Central memory CD4-positive, alpha-beta T cell (primary cell): ENCODE measurements at places on chromosomes 13 and 19.

DNA sequence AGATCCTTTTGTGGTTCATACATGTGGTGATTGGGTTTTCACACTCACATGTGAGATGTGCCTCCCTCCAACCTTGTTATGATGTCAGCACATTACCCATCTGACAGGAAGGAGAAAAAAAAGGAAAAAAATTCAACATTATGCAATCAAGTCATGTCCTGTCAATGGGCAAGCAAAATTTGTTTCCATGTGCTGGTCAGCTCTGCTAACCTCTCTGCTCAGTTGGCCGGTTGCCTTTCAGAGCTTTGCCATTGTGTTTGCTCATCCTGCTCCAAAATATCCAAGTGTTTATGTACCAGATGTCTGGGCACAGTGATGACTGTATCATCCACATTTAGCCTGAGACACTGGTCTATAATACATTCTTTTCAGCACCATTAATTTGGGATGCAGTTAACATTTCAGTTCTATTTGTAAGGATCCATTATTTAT lies 27.0 kb upstream of the METTL21C start:
- no peak for DNase-seq

DNA sequence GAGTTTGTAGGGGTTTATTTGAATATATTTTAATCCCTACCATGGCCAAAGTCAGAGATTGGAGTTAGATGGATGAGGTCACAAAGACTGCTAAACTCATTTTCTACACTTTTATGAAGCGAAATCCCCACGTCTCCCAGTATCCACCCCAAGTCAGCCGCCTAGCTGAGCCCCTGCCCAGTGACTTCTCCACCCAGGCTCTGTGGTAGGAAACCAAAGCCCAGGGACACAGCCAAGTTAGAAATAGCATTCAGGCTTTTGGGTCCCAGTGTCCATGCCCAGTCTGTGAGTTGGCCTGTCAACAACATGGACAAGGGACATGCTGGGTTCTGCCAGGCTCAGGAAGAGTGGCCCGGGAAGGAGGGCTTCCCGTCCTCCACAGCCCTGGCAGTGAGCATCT lies 474.0 kb downstream of the FOXO1 start:
- no peak for DNase-seq

GRCh38 chr19:8085598-8086408 lies 33.2 kb downstream of the CCL25 start:
- DNase-seq: no peak

- DNase-seq: no peak
Observed at GRCh38 chr13:114099191-114099590, 33.2 kb downstream of the RASA3 start.

GRCh38 chr19:5308451-5309437 lies 31.9 kb downstream of the PTPRS start:
- DNase-seq: no peak

- no peak for DNase-seq
Observed at GRCh38 chr19:55648585-55649267, 714 bp downstream of the CCDC106 start.

DNA sequence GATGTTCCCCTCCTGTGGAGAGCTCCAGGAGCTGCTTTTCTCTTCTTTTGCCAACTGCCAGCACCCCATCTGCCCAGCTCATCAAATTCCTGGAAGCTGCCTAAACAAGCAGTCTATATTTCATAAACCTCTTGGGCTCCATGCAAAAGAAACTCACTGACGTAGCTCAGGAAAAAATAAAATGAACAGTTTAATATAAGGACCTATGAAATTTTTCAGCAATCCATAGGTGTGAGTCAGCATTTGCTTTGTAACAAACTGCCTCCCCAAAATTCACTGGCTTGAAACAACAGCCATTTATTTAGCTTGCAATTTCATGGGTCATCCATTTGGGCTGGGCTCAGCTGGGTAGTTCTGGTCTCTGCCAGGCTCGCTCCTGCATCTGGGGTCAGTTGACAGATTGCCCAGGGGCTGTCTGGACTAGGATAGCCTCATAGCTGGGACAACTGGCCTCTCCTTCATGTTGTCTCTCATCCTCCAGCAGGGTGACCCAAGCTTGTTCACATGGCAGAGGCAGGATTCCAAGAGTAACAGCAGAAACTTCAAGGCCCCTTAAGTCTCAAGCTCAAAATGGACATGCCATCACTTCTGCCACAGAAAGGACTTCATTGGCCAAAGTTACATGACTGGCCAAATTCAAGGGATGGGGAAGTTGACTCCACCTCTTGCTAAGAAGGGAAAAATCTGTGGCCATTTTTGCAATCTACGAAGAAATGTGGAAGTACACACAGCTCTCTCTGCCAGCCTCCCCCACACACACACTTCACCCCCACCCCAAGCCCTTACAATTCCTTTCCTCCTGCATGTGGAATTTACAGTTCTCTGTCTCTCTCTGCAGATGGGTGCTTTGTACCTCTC lies 7.9 kb upstream of the PVR start:
- DNase-seq: no peak

- no peak for DNase-seq
Observed at GRCh38 chr19:7994928-7995809, 10.3 kb downstream of the ELAVL1 start.

- no peak for DNase-seq
Observed at GRCh38 chr13:30868799-30869470, 37.1 kb upstream of the MEDAG start.

- DNase-seq: no peak
Observed at GRCh38 chr19:38653028-38653571, 5.7 kb downstream of the ACTN4 start.

DNA sequence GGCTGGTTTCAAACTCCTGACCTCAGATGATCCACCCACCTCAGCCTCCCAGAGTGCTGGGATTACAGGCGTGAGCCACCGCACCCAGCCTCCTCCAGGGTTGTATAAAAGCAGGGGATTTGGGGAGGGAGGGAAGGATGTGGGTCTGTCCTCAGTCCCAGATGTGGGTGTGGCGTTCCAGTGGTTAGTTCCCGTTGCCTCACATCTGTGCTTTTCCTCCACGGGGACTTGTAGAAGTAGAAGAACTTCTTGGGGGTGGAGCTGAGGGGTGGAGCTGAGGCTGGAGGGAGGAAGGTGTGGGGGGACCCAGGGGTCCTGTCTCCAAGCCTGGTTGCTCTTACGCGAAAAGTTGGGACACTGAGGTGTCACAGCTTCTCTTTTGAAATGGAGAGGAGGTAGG lies 514 bp upstream of the MCEMP1 start:
- no peak for DNase-seq

GRCh38 chr19:10593820-10594637 lies 6.9 kb upstream of the AP1M2 start:
- no peak for DNase-seq

- no peak for DNase-seq
Observed at GRCh38 chr13:53007872-53008271, 20.7 kb upstream of the OLFM4 start.

DNA sequence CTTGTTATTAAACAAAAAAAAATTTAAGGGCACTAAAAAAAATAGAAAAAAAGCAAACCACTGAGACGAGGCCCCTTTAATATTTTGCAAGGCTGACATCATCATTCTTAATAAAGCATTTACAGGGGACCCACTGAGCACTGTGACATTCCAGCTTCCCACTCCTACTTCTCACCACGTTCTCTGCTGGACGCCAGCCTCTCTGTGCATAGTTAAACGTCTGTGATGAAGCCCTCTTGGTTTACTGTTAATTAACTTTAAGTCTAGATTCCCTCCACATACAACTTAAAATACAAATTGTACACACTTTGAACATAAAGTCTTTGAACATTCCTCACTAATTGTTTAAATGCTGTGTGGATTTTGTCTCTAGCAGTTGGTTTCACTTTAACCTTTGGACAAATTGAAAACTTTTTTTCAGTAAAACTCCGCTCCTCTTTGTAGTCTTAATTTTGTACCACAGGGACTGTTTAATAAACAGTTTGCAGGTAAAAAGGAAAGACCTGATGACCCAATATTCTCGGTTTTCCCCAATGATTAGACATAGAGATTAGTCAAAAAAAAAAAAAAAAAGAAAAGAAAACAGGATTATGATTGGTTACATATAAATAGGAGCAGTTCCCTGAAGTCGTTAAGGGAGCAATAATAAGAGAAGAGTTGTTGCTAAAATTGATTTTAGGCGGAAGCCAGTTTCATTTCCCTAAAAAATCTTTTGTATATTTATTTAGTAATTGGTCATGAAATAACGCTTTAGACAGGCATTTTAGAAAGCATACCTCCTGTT lies 219.8 kb downstream of the MZT1 start:
- no peak for DNase-seq
